HEK293T (cell line): ENCODE measurements at places on chromosomes 16 and 17.

GRCh38 chr17:40341808-40342503, 22.6 kb downstream of the GJD3 start:
- DNase-seq: peak; percentile 69

GRCh38 chr16:15576960-15577958, 65.7 kb downstream of the MARF1 start:
- DNase-seq: no peak

GRCh38 chr16:14098081-14098480, 27.0 kb downstream of the MRTFB start:
- DNase-seq: no peak

GRCh38 chr16:49799172-49799571, 56.7 kb downstream of the ZNF423 start:
- peak; percentile 51 for DNase-seq

DNA sequence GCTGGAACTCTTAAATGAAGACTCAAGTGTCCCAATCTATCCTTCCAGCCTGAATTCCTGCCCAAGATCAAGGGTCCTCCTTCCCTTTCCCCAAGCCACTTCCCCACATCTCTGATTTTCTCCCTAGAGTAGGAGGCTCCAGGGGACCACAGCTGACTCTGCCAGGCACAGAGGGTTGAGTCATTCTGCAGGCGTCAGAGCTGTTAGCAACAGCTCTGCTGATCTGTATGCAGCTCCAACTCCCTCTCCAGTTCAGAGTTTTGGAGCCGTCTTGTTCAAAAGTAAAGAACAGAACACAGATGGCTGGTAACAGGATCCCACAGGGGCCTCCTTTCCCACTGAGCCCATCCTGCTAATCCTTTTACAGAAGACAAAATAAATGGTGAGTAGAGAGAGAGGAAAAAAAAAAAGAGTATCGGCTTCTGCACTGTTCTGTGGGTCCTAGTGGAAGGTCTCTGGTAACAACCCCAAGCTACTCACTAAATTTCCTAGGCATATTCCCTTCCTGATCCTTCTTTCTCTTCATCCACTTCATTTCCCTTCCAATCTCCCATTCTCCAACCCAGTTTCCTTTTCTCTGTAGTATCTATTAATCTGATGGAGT, 13.4 kb upstream of the TAOK1 start:
- no peak for DNase-seq
